ENCODE measurements at places on chromosomes 13 and 19.

DNA sequence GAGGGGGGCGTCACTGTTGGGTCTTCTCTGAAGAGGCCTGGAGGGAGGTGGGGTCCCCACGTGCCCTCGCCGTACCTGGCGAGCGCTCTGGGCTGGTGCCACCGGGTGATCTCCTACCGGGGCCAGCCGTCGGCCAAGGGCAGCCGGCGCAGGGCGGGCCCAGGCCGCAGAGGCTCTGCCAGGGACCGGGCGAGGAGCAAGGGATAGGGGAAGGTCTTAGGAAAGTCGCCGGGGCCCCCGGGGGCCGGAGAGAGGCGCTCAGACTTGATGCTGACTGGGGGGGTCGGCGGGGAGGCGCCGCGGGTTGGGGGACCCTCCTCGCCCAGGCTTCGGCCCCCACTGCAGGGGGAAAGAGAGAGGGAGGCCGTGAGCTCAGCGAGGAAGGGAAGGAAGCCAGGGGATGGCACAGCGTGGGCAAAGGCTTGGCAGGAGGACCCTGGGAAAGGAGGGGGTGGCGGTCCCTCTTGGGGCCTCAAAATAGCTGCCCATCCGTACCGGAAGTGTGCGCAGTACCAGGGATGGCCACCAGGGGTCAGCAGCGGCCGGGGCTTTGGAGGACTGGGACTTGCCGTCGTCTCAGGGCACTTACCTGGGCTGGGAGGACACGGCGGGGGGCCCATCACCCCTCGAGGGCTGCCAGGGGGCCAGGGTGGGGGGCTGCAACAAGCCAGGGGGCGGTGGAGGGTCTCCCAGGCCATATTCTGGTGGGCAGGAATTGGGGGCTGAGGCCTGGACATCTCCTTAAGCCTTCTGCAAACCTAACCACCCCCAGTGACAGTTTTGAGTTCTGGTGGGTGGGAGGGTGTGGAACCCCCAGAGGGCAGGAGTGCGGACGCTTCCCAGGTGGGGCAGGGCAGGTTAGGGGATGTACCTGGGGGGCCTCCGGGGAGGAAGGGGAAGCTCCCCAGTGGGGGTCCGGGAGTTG is 7.7 kb upstream of the TMEM161A start:
- peak; percentile 91 for DNase-seq

DNA sequence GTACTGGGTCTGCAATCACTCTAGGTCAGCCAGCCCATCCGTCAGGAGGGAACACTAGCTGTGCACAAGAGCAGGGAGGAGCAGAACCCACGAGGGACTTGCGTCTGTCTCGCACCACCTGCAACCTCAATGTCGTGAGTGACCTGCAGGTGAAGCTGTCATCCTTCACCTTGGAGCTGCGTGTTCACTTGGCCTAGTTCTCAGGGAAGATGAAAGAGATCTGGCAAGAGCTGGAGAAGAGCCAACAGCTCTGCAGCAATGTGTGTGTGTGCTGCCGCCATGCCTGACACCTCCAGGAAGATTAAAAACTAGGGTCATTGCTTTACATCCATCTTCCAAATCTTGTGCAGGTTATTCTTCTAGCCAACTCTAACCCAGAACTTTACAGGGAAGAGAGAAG is 117.6 kb upstream of the MRI1 start:
- DNase-seq: no peak

DNA sequence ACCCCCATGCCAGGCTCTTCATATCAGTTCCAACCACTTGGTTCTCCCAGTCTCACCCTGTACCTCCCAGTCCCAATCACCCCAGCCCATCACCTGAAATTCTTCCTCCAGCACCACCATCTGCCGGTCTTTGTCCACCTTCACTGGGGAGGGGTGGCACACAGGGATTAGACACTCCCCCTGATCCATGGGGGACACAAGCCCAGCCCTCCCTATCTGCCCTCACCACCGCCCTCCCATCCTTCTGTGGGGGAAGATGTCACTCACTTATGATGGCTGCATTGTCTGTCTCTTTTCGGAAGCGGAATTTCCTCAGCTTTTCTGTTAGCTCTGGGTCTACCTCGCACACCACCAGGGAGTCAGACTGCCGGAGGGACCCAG is 685 bp downstream of the GMFG start:
- peak; percentile 35 for DNase-seq

- no peak for DNase-seq
These were observed 133.0 kb downstream of the SIPA1L3 start for GRCh38 chr19:38039966-38040365.

- DNase-seq: no peak
These were observed 57.5 kb downstream of the CPAMD8 start for GRCh38 chr19:16969135-16969534.

DNA sequence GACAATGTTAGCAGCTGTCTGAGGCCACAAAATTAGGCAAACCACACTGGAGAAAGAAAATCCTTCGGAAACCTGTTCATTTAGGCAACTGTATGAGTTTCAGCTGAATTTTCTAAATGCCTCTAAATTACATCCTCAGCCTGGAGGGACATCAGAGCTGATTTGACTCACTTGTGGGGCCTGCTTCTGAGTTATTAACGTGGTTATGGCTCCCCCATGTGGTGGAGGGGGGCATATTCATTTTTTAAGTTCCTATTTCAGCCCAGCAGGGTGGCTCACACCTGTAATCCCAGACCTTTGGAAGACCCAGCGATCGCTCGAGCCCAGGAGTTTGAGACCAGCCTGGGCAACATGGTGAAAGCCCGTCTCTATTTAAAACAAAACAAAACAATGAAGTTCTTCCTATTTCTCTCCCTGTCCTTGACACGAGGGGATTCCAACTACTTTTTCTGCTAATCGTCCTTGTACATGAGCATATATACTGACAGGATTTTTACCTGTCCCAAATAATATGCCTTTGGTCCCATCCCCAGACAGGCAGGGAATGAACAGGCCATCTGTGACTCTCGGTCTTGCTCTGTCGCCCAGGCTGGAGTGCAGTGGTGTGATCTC is 31.5 kb upstream of the HIF3A start:
- peak; percentile 72 for DNase-seq

GRCh38 chr19:30310602-30311263 is 61.5 kb upstream of the ZNF536 start:
- no peak for DNase-seq

- no peak for DNase-seq
These were observed 26.5 kb downstream of the CEBPG start for GRCh38 chr19:33399745-33400681.

DNA sequence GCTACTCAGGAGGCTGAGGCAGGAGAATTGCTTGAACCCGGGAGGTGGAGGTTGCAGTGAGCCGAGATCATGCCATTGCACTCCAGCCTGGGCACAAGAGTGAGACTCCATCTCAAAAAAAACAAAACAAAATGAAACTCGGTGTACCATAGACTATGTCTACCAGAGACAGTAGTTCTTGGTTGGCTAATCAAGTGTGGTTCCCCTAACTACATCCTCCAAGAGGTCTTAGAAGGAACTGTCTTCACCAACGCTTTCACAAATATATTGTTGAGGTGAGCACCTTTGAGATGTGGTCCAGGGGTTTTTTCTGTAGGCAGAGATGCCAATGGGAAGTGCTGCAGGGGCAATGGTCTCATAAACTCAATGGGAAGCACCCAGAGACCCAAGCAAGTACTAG is 48.0 kb downstream of the RFC3 start:
- DNase-seq: no peak

DNA sequence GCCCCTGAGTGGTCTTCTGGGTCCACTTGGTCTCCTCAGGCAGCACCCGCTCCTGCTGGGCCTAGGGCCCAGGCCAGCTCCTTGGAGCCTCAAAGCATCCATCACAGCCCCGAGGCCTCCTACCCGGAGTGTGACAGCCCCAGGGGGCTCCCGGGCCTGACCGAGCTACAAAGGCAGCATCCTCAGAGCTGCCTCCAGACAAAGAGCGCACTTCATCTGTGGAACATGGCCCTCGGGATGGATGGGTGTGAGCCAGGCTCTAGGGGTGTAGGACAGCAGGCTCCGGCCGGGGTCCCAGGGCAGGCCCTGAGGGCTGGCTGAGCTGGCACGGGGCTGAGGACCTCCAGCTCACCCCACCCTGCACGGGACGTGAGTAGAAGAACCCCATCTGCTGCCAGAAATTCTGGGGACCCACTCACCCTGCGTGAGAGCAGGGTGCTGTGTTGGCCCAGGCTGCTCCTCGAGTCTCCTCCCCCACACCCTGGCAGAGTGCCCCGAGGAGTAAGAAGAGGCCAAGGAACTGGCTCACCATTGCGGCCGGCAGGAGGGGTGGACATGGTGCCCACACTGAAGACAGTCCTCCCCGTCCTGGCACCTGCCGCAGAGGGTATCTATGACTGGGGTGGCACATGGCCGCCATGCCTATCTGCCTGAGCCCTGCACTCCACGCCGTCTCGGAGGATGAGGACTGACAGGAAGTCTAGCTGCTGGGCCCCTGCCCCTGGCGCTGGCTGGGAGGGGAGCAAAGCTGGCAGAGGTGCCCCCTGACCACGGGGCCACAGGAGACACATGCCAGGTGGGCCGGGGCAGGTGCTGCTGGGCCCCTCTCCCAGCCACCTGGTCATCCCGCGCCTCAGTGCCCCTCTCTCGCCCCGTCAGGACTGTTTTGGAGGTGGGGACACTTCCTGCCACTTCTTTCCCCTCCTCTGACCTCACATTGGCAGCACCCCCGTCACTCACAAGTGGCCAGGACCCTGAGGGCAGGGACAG is 22.3 kb downstream of the CEBPG start:
- DNase-seq: no peak

- DNase-seq: no peak
These were observed 134.7 kb upstream of the SLITRK5 start for GRCh38 chr13:87536499-87536898.

- no peak for DNase-seq
These were observed 372.0 kb downstream of the EFNB2 start for GRCh38 chr13:106163426-106163825.

DNA sequence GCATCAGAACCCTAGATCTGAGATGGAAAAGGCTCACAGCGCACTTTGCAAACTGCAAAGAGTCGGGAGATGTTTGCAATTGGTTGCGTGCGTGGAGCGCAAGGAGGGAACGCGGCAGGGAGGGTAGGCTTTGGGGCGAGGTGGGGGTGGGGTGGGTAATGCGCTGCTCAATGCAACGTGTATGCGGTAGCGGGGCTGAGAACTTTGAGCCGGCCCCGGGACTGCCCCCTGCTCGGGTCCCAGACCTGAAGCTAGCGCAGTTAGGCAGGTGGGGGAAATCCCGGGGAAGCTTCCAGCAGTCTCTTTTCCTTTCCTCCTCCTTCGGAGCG is 971 bp downstream of the FOSB start:
- DNase-seq: no peak

Data from activated naive CD8-positive, alpha-beta T cell treated with anti-CD3 and anti-CD28 coated beads, Interleukin-2, amount 50 U/mL, for 24 hours (primary cell).